ENCODE measurements at places on chromosomes 4 and X.
A peak's percentile ranks its signal among the peaks of the same experiment; 100 is the strongest.

GRCh38 chr4:40307627-40308497 lies 27.3 kb upstream of the CHRNA9 start:
- peak; percentile 85 for DNase-seq

DNA sequence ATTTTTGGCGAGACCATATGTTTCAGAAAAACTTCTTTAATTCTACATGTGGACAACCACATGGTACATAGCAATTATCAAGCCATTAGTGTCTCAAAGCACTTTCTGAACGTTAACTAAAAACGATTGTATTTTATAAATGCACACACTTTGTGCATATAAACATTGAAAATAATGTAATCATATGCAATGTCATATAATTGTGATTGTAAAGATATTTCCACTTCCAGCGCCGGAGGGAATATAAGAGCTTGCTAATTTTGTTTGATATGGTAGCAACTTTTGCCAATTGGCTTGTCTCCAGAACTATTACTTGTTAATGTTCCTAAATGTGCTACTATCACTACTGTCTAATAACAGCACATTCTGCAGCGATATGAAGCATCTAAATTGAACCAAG lies 162.3 kb upstream of the SMIM31 start:
- DNase-seq: no peak

- DNase-seq: no peak
Observed at GRCh38 chr4:20444599-20445337, 193.1 kb downstream of the SLIT2 start.

DNA sequence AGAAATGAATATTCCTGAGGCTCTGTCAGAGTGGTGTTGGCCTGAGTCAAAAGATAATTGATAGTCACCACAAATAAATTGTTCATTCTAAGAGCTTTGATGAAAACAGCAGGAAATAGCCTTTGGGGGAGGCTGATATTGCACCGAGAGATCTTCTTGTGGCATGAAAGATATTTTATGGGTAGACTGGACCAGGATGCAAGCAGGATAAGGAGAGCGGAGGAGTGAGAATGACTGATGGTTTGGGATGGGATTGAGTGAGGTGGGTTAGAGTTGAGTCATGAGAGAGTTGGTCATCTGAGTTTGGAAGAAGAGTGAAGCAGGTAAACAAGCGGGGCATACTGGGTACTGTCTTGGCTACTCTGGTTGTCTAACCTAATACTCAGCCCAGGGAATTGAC lies 88.7 kb downstream of the REPS2 start:
- DNase-seq: no peak

DNA sequence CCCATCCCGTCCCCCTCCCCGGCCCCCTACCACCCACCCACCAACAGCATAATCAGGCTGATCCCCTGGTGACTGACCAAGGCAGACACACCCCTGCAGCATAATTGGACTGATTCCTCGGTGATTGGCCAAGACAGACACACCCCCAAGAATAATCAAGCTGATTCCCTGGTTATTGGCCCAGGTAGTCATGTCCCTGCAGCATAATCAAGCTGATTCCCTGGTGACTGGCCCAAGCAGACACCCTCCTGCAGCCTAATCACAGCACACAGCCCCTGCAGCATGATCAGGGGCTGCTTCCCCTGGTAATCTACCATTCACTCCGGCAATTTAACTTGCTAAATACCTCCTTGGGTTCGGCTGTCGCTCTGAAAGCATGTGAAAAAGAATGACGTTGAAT lies 47.5 kb upstream of the STS start:
- no peak for DNase-seq

DNA sequence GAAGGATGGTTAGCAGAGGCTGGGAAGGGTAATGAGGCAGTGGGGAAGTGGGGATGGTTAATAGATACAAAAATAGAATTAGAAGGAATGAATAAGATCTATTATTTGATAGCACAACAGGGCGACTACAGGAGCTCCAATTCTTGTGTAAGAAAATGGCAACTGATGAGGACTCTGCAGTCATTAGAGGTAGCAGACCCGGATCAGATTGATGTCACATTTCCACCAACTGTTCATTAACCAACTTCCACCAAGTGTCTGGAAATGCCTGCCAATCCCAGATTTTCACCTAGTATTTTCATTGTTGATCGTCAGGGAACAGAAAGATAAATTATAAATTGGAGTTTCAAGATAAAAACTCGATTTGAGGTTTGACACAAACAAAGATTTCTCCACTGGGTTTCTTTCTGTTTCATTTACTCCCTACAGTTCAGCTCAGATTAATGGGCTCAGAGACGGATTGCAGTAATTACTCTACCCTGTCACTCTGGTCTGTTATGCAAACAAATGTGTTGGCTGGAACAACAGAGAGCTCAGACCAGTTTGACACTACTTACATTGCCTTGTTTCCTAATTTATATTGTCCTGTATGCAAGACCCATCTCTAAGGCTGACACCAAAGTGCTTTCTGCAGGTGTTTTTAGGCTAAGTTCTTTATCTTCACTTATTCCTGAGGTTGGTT lies 909.2 kb upstream of the PRKX start:
- DNase-seq: no peak

GRCh38 chr4:137226221-137226620 lies 306.1 kb downstream of the PCDH18 start:
- no peak for DNase-seq

DNA sequence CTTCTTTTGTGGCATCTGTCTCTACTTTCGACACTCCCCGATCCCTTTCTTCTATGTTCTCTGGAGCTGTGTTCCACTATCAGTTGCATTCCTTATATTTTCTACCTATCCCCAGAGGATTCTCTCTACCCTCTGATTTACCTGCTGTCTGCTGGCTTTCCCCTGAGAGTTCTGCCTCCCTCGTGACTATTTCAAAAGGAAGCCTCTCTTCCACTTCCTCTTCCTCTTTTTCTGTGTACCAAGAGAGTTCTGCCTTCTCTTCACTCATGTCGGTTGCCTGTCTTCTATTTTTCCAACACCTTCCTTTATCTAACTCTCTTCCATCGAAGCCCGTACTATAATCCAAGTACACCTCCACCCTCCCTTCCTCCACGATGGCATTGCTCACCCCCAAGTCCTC lies 631.7 kb downstream of the SMARCA1 start:
- no peak for DNase-seq

- DNase-seq: no peak
Observed at GRCh38 chrX:152575331-152575730, 62.4 kb upstream of the GABRQ start.

GRCh38 chr4:174241162-174241561 lies 42.3 kb downstream of the FBXO8 start:
- DNase-seq: no peak

GRCh38 chr4:176277162-176277904 lies 8.3 kb upstream of the ASB5 start:
- peak; percentile 66 for DNase-seq

GRCh38 chr4:114423582-114423981 lies 175.0 kb upstream of the UGT8 start:
- no peak for DNase-seq

Data from pons (tissue), 1 donor.